ENCODE measurements at places on chromosomes 1 and 21.

- no peak for DNase-seq
Observed at GRCh38 chr1:212470059-212470458, 37.3 kb downstream of the NENF start.

DNA sequence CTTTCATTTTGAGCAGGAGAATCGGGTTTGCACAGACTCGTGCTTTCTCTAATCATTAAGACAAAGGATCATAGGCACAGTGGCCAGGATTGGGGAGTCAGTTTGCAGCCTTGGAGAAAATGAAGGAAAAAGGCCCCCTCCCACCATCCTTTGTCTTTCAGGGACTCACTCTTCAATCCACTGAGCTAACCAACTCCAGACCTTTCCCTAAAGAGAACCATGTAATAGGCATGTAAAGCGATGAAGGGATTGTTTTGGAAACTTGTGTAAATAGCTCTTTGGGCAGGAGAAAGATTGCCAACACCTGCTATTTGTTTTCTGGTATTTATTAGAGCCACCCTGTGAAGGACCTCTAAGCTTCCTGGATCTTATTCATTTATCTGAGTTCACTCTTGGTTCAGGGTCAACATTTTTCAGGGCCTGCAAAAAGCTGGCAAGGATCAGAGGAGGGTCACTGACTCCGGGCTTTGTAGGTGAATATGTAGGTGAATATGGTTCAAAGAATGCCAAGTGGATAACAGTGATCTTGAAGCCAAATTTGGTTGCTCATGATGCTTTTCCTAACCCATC, 192.6 kb upstream of the FGGY start:
- DNase-seq, result no peak

- DNase-seq, result no peak
Observed at GRCh38 chr1:41009466-41009865, 12.1 kb downstream of the SLFNL1 start.

- no peak for DNase-seq
Observed at GRCh38 chr21:32794644-32795079, 23.1 kb upstream of the PAXBP1 start.
